ENCODE measurements at places on chromosomes 3 and 15.
A peak's percentile ranks its signal among the peaks of the same experiment; 100 is the strongest.

DNA sequence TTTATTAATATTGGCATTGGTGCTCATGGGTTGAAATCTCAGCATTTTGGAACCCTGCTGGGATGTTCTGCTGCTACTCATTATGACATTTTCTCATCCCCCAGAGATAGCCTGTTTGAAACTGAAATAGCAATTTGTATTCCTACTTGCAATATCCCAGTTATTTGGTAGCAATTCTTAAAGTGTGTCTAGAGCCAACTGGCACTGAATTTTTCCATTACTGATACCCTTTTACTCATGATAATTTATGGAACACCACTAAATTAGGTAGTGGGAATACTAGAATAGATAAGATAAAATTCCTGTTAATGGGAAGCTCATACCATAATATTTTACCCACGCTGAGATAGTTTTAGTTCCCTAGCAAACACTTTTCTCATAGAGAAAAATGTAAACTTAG lies 309.3 kb downstream of the SV2B start:
- no peak for DNase-seq

GRCh38 chr15:98758224-98758623 lies 109.9 kb downstream of the IGF1R start:
- DNase-seq, result no peak

GRCh38 chr3:171026597-171027293 lies at the start of gene SLC2A2:
Gene SLC2A2 (minus strand): TSS chr3:171026720. CDS start chr3:171026670, 50 bp downstream.
- no peak for DNase-seq

- peak; percentile 38 for DNase-seq
Observed at GRCh38 chr3:64011685-64012084, 11.6 kb downstream of the PSMD6 start.

DNA sequence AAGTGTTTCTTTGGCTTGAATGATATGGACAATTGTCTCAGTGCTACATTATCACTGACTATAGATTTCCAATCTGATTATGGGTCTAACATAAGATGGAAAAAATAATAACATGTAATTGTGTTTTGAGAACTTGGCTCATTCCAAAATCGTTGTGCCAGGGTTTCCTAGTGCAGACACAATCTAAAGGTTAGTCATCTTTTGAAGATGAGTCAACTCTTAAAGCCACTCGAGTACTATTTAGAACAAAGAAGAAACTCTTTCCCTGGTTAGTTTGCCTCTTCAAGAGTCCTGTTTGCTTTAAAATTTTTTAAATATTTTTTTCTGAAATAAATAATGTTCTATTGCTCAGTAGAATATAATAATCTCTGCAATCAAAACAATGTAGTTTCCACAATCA lies 301.0 kb downstream of the CADM2 start:
- DNase-seq, result no peak

DNA sequence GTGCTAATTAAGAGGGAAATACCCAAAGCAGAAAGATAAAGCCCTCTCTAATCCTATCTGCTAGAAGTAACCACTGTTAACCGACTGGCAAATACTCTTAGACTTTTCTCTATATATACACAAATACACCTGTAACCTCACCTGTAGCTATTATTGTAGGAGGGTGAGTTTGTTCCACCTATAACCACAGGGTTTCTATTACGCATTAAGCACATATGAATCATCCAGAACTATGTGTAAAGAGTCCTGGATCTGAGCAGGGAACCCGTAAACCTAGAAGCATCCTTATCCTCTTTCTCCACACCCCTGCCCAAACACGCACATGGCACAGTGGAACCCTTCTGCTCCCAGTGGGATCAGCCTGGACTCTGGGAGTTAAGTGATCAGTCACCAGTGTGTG lies 172.8 kb upstream of the C2CD4B start:
- no peak for DNase-seq

DNA sequence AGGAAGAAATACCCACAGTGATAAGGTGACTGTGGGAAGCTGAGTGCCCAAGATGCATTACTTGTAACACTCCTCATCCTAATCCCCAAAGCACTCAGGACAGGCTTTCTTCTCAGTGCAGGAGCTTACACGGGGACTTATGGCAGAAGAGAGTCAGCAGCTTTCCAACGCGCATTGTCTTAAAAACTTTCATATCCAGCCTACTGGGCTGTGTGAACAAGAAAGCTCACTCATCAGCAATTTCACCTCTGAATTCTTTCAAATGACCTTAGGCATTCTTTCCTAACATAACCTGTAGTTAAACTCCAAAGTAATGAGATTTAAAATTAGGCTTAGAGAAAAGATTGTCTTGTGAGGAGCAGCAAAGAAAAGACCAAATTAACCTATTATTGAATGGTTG lies 132.3 kb downstream of the KCNAB1 start:
- no peak for DNase-seq

DNA sequence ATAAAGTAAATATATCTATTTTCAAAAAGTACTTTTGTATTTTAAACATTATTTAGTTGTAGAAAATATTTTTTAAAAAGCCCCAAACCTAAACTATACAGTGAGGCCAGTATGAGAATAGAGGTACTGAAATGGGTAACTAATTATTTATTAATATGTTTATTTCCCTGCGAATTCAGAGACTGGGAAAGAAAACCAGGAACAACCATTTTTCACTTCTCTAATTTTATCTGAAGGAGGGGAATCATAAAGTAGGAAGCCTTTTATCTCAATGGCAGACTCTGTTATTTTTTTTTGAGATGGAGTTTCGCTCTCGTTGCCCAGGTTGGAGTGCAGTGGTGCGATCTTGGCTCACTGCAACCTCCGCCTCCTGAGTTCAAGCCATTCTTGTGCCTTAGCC lies 63.6 kb upstream of the TRAK1 start:
- DNase-seq, result no peak

DNA sequence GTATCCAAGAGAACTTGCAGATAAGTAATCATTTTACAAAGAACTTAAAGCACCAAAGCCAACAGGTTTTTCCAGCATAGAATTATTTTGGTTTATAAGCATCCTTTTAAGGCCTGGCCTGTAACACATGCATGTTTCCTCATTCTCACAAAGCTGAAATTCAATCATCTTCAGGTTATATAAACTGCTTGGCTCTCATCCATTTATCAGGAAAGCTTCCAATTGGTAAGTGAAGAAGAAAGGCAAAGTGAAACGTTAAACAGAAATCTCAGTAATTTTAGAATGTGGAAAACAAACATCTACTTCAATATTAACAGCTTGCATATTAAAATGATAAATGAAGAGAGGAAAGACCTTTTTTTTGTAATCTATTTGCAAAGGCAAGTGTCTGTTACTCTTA lies 1.6 kb downstream of the SERP1 start:
- no peak for DNase-seq

DNA sequence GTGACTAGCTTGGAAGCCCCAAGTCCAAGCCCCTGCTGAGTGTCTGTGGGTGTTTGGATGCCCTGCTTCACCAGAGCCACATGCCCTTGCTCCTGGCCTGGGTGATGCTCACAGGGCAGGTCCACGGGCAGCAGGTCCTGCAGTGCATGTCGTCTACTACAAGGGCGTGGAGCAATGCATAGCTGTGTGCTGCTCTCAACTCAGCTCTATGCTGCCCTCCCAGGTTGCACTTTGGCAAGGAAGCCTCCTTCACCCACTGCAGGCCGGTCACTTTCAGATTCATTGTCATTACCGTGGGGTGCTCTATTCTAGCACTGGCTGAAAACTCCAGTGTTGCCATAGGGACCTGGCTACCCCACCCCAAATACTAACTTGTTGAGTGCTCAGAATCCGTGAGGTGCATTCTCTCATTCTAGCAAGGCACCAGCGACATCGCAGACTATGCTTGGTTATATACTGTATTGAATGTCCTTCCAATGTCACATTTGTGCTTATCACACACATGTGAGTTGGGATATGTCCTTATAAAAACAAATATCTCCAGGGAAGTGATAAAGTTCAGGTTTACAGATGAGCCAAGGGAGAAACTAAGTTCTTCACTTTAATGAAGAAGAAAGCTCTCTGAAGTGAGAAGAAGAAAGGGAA lies 51.8 kb downstream of the GRAMD1C start:
- no peak for DNase-seq

GRCh38 chr3:18436213-18436612 lies 11.1 kb upstream of the SATB1 start:
- no peak for DNase-seq

DNA sequence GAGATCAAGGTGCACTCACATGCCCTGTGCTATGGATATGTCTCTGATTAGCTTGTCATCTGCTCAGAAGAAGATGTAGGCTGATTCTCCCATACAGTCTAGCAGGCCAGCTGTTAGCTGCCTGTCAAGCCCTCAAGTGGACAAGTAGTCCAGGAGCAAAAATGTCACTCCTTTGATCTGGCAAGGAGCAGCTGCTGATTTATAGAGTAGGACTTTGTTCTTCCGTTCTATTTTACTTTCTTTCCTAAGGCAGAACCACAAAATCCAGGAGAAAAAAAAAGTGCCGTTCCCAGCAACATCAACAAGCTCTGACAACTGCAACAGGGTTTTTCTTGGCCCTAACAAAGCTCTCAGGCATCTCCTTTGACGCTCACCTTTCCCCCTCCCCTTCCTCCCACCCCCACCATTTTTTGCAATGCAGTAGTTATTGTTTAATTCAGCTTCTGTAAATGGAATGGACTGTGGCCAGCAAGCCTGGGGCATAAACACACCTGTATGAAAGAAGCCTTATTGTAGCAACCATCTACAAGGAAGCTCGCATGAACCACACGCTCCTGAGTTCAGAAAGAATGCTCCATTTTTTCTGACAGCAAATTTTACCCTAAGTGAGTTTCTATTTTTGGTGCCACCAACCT lies 196.3 kb downstream of the MEIS2 start:
- no peak for DNase-seq

DNA sequence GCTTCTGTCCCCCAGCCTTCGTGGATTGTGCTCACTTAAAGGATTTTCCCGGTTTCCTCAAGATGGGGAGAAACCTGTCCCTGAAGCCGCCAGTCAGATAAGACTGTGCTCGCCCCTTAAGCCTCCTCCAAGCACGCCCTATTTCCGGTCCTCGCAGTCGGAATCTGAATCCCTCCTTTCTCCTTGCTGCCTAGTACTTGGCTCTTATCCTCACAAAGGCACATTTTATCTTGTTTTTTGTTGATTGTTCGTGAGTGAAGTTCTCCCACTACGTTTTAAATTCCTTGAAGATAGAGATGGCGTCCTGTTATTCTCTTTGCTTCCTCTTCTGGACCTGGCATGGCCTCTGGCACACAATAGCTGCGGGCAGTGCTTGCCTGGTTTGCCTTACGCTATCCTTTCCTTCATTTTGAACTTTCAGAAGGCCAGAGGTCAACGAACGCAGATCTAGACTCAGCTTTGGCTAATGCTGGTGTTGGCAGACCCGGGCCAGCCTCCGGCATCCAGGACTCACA lies 1.7 kb downstream of the CLDN11 start:
- DNase-seq, result no peak

GRCh38 chr3:16399473-16399872 lies 114.0 kb downstream of the RFTN1 start:
- peak; percentile 78 for DNase-seq

DNA sequence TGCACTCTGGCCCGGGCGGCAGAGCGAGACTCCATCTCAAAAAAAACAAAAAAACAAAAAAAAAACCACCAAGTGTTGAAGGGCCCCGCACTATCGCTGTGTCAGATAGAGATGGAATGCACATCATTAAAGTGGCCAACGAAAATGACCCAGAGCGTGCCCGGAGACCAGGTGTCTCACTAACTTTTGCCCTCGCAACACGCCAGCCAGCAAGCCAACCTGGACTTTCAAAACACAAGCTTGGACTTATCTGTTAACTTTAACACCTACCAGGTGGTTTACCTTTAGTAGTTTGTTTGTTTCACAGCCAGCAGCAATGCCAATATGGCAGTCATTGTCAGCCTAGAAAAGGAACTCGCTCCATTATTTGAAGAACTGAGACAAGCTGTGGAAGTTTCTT lies 28.6 kb downstream of the FAM174B start:
- no peak for DNase-seq

DNA sequence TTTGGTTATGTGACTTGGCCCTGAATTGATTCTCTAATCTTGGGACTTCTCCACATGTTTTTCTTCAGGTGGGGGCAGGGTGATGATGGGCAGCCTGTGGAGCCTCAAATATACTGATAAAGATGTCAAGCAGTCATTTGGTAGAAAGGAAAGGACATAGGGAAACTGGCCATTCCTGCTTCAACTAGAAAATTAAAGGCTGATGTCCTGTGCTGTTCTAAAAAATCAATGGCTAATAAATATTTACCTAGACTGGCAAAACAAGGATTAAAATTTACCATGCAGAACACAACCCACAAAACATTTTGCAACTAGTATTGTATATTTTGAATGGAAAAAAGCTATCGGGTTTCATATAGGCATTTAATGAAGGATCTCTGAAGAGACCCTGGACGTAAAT lies 133.7 kb downstream of the GADL1 start:
- no peak for DNase-seq

GRCh38 chr15:29102911-29103823 lies 166.5 kb downstream of the NSMCE3 start:
- DNase-seq, result no peak

DNA sequence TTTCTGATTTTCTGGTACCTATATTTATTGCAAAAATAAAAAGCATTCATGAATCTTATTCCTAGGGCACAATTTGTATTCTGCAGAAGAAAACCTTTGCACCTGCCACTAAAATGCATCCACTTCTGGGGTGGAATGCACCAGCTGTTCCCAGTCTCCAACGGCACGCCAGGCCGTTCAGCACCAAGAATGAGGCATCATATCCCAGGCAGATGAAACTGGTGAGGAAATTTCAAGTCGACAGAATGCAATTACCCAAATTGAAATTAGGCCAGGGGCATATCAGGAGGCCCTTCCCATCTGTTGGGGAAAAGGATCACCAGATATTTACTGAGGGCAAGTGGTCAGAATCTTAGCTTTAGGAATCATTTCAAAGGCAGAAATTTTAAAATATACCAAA lies 13.6 kb upstream of the RBMS3 start:
- no peak for DNase-seq

DNA sequence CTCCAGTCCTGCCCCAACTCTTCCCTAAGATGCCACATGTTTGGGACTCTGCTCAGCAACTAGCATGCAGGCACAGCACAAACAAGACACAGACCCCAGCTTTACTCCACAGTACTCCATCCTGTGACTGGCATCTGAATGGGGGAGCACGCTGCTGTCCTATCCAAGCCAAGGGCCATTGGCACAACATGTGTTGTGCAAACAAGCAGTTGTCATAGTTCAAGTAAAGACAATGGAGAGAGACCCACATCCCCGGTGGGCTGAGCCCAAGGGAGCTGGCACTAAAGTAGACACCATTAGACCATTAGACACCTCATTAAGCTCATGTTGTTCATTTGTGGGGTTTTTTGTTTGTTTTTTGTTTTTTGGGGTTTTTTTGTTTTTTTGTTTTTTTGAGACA lies 132.7 kb downstream of the CHSY1 start:
- DNase-seq, result no peak

GRCh38 chr15:91992945-91993344 lies 139.4 kb downstream of the SLCO3A1 start:
- DNase-seq, result no peak

GRCh38 chr15:43220991-43221403 lies at the start of gene EPB42:
Gene EPB42 (minus strand): TSS chr15:43221018. CDS start chr15:43220825, 193 bp downstream.
- DNase-seq, result no peak

DNA sequence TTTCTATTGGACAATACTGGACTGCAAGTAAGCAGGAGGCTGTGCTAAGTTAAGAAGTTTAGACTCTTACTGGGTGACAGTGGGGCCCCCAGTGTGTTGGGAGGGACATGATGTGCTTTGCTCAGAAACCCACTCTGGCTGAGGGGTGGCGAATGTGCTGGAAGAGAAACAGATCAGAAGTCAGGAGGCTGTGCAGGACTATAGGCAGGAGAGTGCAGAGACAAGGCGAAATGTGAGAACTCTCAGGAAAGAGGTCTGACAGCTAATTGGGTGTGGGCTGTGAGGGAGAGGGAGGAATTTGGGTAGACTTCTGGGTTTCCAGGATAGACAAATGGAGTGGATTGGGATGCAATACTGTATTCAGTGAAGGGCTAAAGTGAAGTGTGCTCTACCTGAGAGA lies 12.0 kb downstream of the SLC24A1 start:
- DNase-seq, result no peak

Data from amniotic stem cell (primary cell).